Panc1 (cell line): ENCODE measurements at places on chromosomes 7 and 10. TPM values are rescaled to one million over a fixed set of nuclear protein-coding genes. Genes with fewer than 3 reads are reported as not detected.

URGCP gene
- total RNA-seq, result 34.3 TPM

DMBT1 gene
- 0.05 TPM for total RNA-seq

MYL10 gene
- total RNA-seq, result not detected

ADGRA1 gene
- total RNA-seq, result 0.05 TPM

CALML3 gene
- total RNA-seq, result not detected

COBL gene
- total RNA-seq, result 0.39 TPM

IGF2BP3 gene
- 80.2 TPM for total RNA-seq

EGR2 gene
- total RNA-seq, result 0.82 TPM

TMEM213 gene
- total RNA-seq, result not detected

ADCY1 gene
- total RNA-seq, result 2.1 TPM

OGDH gene
- 166 TPM for total RNA-seq

CCL24 gene
- not detected for total RNA-seq
